ENCODE measurements at places on chromosomes 1 and 21.
A peak's percentile ranks its signal among the peaks of the same experiment; 100 is the strongest.

- DNase-seq, result peak; percentile 43
These were observed 41.5 kb downstream of the CDK18 start for GRCh38 chr1:205545991-205546390.

DNA sequence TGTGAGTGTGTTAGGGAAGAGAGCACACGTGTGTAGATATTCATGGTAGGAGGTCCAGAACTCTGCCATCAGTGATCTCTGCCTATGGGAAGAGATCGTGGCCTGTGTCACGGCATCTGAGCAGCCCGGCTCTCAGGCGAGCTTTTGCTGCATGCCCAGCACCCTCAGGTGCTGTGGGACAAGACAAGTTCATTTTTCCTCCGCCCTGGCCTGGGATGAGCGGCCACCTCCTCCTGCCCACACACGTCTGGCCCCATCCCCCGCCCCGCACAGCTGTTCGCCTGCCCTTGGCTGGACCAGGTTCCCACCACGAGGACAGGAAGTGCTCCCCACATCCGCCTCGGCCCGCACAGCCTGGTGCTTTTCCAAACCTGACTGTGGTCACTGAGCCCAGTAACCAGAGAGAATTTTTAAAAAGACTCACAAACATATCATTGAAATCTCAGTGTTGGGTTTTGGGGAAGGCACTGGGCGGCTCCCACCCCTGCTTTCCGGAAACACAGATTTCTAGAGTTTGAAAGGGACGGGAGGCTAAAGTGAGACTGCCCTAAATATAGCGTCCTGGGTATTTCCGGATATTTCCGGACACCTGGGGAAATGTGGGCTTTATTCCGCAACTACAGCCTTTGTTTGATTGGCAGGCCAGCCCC lies 18.0 kb downstream of the BMP8A start:
- no peak for DNase-seq

DNA sequence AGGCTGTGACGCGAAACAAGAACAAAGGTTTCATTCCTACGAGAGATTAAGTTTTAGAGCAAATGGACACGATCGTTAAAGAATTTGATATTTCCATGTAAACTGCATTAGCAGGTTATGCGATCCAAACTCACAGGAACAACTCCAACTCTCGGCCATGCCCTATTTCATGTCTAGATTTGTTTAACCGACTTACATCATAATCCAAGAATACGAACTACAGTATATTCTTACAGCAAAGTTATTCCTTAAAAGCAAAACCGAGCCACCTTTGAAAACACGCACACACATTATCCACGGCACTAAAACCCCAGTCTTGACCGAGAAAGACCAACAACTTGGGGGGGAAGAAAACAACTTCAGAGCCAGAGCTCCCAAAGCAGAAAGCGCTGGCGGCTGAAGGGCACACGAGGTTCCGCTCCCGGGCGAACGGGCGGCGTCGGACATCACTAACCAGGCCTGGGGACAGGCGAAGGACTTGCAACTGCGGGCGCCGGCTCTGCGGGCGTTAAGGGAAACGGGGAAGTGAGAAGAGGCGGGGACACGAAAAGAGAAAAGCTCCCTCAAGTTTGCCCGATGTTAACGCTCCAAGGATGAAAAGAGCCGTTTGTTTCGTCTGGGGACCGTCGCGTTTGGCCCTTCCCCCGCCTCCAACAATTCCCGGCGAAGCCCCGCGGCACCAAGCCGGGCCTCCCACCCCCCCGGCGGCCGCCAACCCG lies 690 bp downstream of the B3GALNT2 start:
- peak; percentile 81 for DNase-seq

GRCh38 chr1:206062464-206062863 lies 9.5 kb downstream of the RHEX start:
- DNase-seq, result no peak

GRCh38 chr1:110688514-110688913 lies 13.8 kb upstream of the KCNA3 start:
- DNase-seq, result no peak

GRCh38 chr1:245160741-245161400 lies 6.1 kb downstream of the KIF26B start:
- DNase-seq, result no peak

DNA sequence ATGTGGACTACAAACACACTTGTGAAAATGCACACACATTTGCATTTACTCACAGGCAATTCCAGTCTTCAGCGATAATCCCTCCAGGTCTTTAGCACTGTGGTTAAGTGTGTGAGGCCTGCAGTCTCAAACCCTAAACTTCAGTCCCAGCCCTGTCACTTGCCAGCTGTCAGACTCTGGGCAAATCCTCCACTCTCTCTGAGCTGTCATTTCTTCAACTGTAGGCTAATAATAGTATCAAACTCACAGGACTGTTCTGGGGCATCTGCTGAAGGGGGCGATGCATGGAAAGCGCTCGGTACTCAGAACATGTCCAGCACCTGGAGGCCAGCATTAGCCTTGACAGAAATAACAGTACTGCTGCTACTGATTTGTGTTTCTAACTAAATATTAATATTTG lies 48.2 kb downstream of the NEK2 start:
- DNase-seq, result no peak

DNA sequence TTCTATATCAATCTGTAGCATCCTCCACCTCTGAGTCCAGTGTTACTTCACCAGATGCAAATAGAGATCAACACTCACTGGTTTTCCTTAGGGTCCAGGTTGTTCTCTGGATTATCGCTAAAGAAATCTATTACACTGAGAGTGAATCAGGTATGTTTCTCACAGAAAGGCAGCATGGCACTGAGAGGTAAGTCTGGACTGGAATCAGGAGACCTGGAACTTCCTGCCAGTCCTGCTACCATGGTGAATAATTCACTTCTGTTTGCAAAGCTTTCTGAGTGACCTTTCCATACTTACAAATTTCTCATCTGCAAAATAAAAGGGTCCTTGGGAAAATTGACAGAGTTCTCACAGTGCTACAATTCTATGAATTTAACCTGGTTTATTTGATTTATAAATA lies 1583.3 kb downstream of the MRPL39 start:
- no peak for DNase-seq

DNA sequence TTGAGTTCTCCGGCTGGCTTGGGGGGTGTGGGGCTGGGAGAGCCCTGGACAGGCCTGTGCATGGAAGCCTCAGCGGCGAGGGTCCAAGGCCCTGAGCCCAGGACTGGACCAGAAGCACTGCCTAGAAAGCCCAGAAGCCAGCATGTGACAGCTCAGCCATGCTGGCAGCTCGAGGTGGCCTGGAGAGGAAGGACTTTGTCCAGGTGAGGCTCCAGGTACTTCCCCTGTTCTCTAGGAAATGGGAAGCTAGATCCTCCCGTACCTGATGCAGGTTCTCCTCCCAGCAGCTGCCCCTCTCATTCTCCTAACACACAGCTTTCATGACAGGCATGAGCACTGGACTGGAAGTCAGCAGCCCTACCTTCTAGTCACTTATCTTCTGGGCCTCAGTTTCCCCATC lies 6.4 kb downstream of the PADI3 start:
- no peak for DNase-seq

- DNase-seq, result no peak
These were observed 15.9 kb upstream of the RGS8 start for GRCh38 chr1:182700351-182700709.

DNA sequence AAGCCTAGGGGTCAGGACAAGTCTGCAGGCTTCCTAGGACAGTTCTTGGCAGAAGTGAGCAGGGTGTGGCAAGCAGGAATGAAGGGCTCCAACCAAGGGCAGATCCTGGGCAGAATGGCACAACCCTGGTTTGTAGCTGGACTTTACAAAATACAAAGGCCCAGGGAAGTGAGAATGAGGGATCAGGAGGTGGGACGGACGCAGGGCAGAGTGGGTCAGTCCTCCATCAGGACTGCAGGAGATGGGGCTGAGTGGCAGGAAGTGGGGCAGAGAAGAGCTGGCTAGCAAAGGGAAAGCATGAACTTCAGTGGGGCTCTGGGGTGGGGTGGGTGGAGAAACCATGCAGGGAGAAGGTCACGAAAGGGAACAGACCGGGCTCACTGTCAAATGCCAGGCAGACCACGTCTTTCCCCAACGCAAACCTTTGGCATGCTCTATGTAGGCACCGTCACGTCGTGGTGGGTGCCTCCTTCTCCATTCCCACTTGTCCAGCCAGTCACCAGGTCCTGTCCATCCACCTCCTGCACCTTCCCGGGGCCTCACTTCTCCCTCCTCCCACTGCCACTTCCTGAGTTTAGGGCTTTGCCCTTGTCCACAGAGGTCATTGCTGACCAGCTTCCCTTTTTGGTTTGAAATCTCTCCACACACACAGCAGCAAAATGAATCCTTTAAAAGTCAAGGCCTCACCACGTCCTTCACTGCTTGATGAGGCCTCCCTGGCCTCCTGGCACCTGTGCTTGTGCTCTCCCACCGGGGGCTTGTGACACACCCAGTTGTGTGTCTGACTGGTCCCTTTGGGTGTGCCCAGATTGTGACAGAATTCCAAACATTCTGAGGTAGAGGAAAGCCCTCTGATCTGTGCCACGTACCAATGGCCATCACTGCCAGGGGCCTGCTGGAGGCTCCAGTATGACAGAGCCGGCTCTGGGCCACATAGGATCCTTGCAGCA lies 8.7 kb upstream of the CLDN19 start:
- DNase-seq, result peak; percentile 33

DNA sequence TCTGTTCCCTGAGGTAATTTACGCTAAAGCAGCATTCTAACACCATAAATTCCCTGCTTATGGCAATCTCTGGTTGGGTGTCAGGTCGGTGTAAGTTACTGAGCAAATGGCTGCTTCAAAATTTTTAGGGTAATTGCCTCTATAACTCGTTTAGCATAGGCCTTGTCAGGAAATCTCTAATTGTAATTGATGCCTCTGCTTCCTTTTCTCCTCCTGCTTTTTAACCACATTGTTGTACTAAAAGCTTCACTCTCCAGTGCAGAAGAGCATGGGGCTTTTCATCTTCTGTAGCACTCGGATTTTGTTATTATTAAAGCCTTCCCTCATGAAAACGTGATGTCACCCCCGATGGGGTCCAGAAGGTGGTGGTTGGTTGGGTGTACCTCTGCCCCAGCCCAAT lies 141.6 kb upstream of the NBPF11 start:
- DNase-seq, result no peak

DNA sequence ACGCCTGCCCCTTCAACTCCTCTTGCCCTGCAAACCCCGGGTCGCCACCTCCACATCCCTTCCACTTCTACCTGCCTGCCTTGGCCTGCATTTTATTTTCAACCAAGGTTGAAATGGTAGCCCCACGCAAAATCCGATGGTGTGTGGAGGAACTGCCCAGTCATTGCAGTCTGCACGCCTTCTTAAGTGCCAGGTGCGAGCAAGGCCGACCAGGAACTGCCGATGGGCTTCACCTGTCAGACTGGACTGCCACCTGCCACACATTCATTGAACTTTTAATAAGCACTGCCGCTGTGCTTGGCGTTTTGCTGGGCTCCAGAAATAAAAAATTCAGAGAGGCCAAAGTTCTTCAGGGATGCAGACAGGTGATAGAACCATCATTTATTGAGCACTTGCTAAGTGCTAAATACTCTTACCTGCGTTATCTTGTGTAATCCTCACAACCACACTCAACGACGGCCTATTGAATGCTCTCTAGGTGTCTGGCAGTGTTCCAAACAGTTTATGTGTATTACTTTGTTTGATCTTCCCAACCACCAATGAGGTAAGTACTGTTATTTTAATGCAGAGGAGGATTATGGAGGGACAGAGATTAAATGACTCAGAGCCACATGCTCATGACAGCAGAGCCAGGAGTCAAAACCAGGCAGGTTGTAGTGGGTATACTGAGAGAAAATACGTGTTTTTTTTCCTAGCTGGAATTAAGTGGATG lies 36.2 kb downstream of the CACHD1 start:
- DNase-seq, result no peak

DNA sequence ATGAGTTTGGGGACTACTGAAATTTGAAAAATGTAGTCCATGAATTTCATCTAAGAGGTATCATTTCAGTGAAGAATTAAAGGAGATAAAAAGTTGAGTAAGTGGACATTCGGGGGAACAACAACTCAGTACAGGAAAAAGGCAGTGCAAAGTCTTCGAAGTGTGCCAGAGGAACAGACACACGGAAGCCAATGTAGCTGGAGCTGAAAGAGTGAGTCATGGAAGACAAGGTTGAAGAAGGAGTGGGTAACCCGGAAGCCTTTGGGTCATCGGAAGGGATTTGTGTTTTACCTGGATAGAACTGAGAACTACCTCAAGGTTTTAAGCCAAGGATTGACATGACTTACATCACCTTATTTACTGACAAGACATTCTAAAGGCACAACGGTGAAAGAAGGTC lies 733.4 kb downstream of the NCAM2 start:
- no peak for DNase-seq

DNA sequence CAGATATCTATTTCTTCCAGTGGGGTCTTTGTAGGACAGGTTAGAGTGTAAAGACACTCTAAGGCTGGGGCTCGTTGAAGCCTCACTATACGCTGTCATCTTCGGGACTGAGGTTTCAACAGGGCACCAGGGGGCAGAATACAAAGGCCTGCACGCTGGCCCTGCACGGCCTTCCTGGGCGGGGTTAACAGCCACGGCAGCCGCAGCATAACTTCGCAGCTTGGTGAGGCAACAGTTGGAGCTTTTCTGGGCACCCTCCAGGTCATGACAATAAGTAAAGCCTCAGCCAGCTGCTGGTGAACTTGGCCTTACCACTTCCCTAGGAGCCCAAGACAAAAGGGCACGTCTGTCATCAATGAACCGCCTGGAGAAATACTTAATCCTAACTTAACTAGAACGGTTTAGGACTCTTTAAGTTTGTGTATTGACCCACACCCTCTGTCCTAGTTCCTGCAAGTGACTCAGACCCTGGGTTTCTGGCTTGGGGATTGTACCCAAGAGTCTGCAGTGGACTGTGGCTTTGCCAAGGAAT lies 2.3 kb upstream of the RUNX1 start:
- DNase-seq, result peak; percentile 93

All from cardiac septum (tissue), 1 donor.